Substantia nigra (tissue), 51 donors: ENCODE measurements at places on chromosomes 11 and 22.
A peak's percentile ranks its signal among the peaks of the same experiment; 100 is the strongest.

GRCh38 chr22:46618667-46619066, 1.5 kb upstream of the GRAMD4 start:
- DNase-seq = no peak

GRCh38 chr11:31804312-31805036, 6.6 kb downstream of the PAX6 start:
- no peak for DNase-seq

DNA sequence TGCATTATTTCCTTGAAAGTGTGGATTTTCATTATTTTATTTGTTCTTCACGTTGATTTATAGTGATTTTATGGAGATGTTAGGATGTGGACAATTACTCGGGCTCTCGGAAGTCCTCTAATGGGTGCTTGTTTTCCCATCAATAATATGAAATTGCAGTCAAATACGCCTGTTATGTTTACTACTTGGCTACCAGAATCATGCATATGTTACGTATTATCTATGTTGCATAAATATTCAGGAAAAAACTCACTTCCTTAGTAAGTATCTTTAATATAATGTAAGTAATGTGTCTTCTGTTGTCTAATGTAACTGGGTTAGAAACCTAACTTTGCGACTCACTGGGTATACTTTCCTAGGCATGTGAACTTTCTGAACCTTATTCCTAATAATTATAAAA, 823.4 kb upstream of the CHORDC1 start:
- DNase-seq = no peak

DNA sequence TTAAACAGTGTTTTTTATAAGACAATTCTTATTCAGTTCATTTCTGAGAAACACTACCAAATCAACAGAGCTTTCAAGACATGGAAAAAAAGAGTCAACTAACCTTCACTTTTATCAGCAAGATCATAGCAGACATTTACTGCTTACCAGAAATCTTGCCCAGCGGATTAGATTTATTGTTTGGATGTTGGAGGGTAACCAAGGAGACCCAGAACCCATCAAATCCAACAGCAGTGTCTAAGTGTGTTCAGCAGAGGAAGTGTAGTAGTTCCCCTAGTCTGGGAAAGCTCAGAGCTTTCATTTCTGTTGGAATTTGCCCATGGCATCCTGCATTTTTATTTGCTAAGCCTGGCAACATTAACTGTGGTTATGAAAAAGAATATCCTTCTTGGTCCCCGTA, 2.4 kb upstream of the PGM2L1 start:
- DNase-seq = no peak

GRCh38 chr22:41596776-41597634, 7.4 kb upstream of the PMM1 start:
- peak; percentile 39 for DNase-seq

- DNase-seq = no peak
These were observed 46.8 kb upstream of the RASSF10 start for GRCh38 chr11:12962306-12962705.
